Femur (tissue), 1 donor: ENCODE measurements at places on chromosomes 12 and 14.

GRCh38 chr14:104278214-104278534 lies 139.8 kb downstream of the KIF26A start:
- no peak for DNase-seq

DNA sequence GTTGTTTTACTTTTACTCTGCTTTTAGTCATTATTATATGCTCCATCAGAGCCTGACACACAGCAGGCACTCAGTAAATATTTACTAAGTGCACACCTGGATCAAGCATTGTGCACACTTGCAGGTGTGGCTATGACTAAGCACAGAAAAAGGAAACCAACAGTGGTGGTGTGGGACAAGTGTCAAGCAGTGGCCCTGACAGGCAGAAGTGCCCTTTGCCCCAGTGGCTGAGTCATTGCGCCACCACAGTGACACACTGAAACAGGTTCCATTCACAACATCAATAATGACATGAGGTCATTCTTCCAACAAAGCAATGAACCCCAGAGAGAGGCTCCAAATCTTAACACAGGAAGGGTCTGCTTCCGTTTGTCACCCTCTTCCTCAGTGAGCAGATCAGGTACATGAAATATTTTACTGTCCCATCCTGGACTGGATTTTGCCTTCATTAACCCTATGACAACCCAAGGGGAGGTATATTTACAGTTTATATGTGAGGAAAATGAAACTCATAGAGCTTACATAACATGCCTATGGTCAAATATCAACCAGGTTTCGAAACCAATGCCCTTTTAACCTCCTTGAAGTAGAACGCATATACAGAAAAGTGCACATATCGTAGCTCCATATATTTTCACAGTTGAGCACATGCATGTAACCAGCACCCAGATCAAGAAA lies 82.6 kb upstream of the GTF2A1 start:
- peak; percentile 36 for DNase-seq

DNA sequence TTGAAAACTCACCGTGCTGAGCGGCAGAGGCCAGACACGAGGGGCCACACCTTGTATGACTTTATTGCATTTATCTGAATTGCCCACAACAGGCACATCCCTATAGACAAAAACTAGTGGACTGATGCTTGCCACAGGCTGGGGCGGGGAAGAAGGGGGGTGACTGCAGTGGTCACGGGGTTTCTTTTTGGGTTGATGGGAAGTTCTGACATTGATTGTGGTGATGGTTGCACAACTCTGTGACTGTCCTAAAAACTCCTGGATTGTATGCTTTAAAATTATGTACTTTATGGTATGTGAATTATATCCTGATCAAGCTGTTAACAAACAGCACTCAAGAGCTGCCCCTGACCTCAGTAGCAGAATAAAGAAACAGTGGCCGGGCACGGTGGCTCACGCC lies 25.7 kb downstream of the DHX37 start:
- DNase-seq = no peak

DNA sequence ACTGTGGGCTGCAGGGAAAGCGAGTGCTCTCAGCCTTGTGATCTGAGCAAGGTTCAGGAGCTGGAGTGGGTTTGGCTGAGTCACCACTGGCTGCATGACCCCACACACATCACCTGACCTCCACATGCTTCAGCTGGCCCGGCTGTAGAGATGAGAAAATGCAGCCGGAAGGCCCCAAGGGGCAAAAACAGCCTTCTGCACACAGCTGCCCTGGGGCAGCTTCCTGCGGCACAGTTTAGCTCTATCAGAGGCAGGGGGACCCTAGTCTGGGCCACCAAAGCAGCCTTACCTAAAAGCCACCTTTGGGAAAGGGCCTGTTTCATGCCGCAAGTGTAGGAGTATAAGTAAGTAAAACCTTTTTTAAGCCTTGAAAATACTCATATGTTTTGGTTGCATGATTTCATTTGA lies 123.3 kb downstream of the SSPN start:
- peak; percentile 53 for DNase-seq

- DNase-seq = no peak
These were observed 3.4 kb downstream of the CHGA start for GRCh38 chr14:92926180-92926845.

- DNase-seq = no peak
These were observed 141.9 kb downstream of the BICD1 start for GRCh38 chr12:32248441-32249140.
